CD4-positive, alpha-beta T cell (primary cell): ENCODE measurements at places on chromosomes 4 and X.

GRCh38 chr4:168569066-168569930 is 72.4 kb downstream of the PALLD start:
- DNase-seq, result no peak

DNA sequence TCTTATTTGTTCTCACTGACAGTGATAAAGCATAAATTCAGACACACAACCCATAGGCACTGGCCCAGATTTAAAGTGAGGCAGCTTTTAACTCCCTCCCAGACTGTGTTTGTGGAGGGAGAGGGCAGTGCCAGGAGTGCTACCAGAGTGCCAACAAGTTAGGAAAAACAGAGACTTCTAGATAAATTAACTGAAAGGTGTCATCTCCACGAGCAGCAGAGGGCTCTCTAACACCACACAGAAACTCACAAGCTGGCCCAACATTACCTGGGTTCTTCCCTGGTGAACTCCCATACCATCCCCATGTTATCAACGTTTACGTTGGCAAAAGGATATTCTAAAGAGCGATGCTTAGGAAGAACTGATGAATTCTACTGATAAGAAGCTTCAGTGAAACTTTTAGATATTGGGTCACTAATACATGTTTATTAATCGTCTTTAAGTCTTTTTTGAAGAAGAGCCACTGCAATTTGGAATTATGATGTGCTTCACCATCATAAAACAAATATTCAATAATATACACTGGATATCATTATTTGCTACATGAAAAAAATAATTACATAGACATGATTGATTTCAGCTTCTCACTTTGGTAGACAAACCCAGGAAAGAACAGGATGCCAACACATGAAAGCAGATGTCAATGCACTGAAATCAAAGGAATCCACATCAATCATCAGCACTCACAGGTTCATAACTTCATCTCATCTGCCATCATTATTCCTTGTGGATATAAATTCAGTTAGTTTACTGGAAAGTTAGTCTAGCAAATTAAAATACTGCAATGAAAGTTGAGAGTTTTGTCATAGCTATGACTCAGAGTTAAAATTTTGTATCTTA is 121.2 kb upstream of the NAP1L5 start:
- DNase-seq, result peak; percentile 37

DNA sequence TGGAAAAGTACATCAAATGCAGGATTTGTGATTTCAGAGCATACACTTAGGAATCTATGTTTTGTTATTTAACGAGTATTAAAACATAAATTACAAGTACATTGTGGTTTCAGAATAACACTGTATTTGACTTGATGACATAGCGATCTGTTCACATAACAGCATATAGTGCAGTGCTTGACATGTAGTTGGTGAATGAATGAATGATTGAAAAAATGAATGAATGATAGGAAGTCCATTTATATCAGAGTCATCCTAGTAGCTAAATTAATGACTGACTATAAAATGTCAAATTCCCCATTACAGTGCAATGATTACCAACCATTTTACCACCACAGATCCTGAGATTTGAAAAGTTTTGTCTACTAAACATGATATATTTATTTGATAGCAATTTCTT is 114.6 kb upstream of the FAT1 start:
- DNase-seq, result no peak

DNA sequence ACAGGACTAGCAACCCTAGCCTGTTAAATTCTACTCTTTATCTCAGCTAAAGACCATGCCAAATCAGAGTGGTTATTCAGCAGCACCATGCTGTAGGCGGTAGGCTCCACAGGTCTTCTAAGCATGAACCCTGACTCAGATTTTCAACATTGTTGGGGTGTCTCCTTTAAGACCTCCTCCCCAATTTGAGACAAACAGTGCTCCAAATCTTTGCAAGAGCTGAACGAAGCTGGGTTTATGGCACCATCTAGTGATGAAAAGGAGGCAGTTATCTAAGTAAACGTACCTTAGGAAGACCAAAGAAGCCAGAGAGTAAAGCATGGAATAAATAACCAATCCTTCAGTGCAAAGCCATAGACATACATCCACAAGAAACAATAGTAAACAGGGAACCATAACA is 334.5 kb upstream of the SLC7A11 start:
- no peak for DNase-seq

- no peak for DNase-seq
Observed at GRCh38 chr4:159582685-159583084, 479.8 kb downstream of the RAPGEF2 start.

GRCh38 chrX:101206471-101206870 is 13.1 kb upstream of the DRP2 start:
- DNase-seq, result no peak

DNA sequence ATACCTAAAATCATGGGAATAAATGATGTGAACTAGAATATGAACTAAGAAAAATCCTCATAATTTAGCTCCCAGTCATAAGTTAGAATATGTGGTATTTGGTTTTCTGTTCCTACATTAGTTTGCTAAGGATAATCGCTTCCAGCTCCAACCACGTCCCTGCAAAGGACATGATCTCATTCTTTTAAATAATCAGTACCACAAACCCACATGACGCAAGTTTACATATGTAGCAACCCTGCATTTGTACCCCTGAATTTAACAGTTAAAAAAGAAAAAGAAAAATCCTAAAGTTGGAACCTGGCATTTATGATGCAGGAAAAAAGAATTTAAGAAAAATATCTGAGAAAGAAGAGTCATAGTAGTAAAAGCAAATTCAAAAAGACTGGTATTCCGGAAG is 13.3 kb downstream of the UBA6 start:
- DNase-seq, result no peak

- no peak for DNase-seq
Observed at GRCh38 chrX:19177721-19178120, 55.5 kb upstream of the ADGRG2 start.

- no peak for DNase-seq
Observed at GRCh38 chr4:184427687-184428086, 46.7 kb downstream of the IRF2 start.
